Neural cell (in vitro differentiated cells): ENCODE measurements at places on chromosomes 12 and 14. TPM values are rescaled to one million over a fixed set of nuclear protein-coding genes. Genes with fewer than 3 reads are reported as not detected.

Gene PIANP
- polyA plus RNA-seq, result 2.1 and 4.4 TPM in 2 replicates

Gene ASB2
- polyA plus RNA-seq, result 0.26 TPM in 1 of 2 replicates, not detected in the other

Gene ASIC1
- polyA plus RNA-seq, result 8.0 and 9.1 TPM in 2 replicates

Gene ATL1
- polyA plus RNA-seq, result 70.4 and 73.0 TPM in 2 replicates

Gene RASSF9
- polyA plus RNA-seq, result 0.04 TPM in 1 of 2 replicates, not detected in the other

Gene KRT75
- not detected in 2 replicates for polyA plus RNA-seq

Gene SPTB
- polyA plus RNA-seq, result 1.9 and 2.8 TPM in 2 replicates

Gene DCN
- polyA plus RNA-seq, result 0.76 TPM in 1 of 2 replicates, not detected in the other

Gene KCTD10
- 69.4 and 69.9 TPM in 2 replicates for polyA plus RNA-seq

Gene PZP
- not detected in 2 replicates for polyA plus RNA-seq

Gene RHNO1
- polyA plus RNA-seq, result 84.2 and 85.8 TPM in 2 replicates

Gene ZDHHC22
- polyA plus RNA-seq, result 4.3 and 5.1 TPM in 2 replicates

Gene PSME2
- 69.1 and 73.3 TPM in 2 replicates for polyA plus RNA-seq

Gene CDC42BPB
- polyA plus RNA-seq, result 43.5 and 43.8 TPM in 2 replicates

Gene CCER1
- polyA plus RNA-seq, result not detected in 2 replicates

Gene SDR9C7
- 0.63 TPM in 1 of 2 replicates, not detected in the other for polyA plus RNA-seq

Gene ENDOU
- polyA plus RNA-seq, result not detected in 2 replicates

Gene BEGAIN
- 10.9 and 28.2 TPM in 2 replicates for polyA plus RNA-seq

Gene KRT73
- polyA plus RNA-seq, result not detected in 2 replicates

Gene GRIN2B
- 4.8 and 5.3 TPM in 2 replicates for polyA plus RNA-seq

Gene SRP54
- polyA plus RNA-seq, result 90.0 and 110 TPM in 2 replicates

Gene TGFB3
- 1.3 TPM in 2 replicates for polyA plus RNA-seq

Gene CARMIL3
- polyA plus RNA-seq, result 43.6 and 49.3 TPM in 2 replicates

Gene CD163
- 0.20 TPM in 1 of 2 replicates, not detected in the other for polyA plus RNA-seq

Gene RDH12
- polyA plus RNA-seq, result 0.56 TPM in 1 of 2 replicates, not detected in the other

Gene FAM181A
- 0.43 TPM in 1 of 2 replicates, not detected in the other for polyA plus RNA-seq

Gene MYH6
- polyA plus RNA-seq, result not detected in 2 replicates

Gene SELPLG
- polyA plus RNA-seq, result 0.62 TPM in 1 of 2 replicates, not detected in the other

Gene PTPN21
- 3.3 and 4.1 TPM in 2 replicates for polyA plus RNA-seq

Gene ADAMTS20
- 0.14 and 0.72 TPM in 2 replicates for polyA plus RNA-seq

Gene AQP2
- not detected in 2 replicates for polyA plus RNA-seq

Gene TROAP
- 0.26 and 1.3 TPM in 2 replicates for polyA plus RNA-seq

Gene KLHL33
- polyA plus RNA-seq, result not detected in 2 replicates

Gene SERPINA9
- not detected in 2 replicates for polyA plus RNA-seq

Gene KLHDC1
- 5.2 and 6.5 TPM in 2 replicates for polyA plus RNA-seq

Gene TAC3
- 2.5 TPM in 1 of 2 replicates, not detected in the other for polyA plus RNA-seq

Gene TAS2R19
- polyA plus RNA-seq, result 5.7 and 11.2 TPM in 2 replicates

Gene CRACR2A
- 0.58 and 2.1 TPM in 2 replicates for polyA plus RNA-seq

Gene CMA1
- not detected in 2 replicates for polyA plus RNA-seq

Gene SOX5
- 1.8 and 2.0 TPM in 2 replicates for polyA plus RNA-seq

Gene CCDC88C
- polyA plus RNA-seq, result 20.1 and 33.8 TPM in 2 replicates

Gene BRF1
- 69.4 and 71.1 TPM in 2 replicates for polyA plus RNA-seq

Gene IAPP
- not detected in 2 replicates for polyA plus RNA-seq
